Fibroblast of skin of scalp (primary cell): ENCODE measurements at places on chromosomes 7 and 10.

DNA sequence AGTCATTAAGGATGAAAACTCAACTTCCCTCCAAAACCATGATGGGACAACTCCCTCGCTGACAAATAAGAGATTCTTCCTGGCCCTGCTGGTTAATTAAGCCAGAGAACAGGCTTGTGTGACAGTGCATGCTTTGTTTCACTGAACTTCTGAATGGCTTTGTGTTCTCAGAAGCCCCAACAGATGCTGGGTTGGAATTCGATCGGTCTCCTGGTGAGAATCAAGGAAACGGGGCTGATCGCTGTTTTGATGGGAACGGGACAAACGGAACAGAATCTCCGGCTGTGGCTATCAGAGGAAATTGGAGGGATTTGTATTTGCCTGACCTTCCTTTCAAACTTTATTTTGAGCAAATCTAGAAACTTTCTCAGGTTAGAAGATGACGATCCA lies 145.0 kb downstream of the RNF216 start:
- peak; percentile 27 for DNase-seq

- DNase-seq = no peak
Measured at GRCh38 chr7:63080406-63080805, 918.2 kb upstream of the ZNF722 start.

DNA sequence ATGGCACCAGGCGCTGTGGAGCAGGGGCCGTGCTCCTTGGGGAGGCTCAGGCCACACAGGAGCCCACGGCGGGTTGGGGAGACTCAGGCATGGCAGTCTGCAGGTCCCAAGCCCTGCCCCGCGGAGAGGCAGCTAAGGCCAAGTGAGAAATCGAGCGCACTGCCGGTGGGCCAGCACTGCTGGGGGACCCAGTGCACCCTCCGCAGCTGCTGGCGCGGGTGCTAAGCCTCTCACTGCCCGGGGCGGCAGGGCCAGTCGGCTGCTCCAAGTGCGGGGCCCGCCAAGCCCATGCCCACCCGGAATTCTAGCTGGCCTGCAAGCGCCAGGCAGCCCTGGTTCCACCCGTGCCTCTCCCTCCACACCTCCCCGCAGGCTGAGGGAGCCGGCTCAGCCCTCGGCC lies 57.1 kb downstream of the COL28A1 start:
- DNase-seq = no peak

- peak; percentile 62 for DNase-seq
Measured at GRCh38 chr10:92590623-92591549, 2.0 kb upstream of the KIF11 start.

DNA sequence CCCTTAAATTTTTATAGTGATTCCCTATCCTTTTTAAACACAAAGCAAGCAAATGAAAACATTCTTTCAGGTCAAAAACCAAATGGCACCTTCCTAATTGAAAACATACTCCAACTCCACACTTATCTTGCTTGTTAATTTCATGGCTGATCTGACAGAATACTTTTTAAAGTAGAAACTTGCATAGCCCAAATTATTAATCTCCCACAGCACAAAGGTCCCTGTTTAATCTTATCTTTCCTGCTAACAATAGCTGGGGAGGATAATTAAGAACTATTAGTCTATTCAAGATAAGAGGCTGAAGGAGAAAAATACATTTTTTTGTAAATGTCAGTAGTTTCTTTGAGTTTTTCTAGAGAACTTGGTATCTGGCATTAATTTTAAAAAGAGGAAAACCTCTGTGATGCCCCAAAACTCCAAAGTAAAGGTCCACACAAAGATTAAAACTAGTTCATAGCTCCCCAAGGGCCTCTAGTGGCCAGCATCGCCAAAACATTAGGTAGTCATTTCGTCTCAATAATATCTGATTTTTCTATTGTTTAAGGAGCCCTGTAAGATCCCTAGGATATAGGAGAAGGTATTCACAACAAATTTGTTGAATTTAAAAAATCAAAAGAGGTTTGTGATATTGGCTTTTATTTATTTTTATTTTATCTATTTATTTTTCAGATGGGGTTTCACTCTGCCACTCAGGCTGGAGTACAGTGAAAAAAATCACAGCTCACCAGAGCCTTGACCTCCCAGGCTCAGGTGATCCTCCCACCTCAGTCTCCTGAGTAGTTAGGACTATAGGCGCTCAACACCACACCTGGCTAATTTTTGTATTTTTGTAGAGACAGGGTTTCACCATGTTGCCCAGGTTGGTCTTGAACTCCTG lies 14.7 kb downstream of the CDNF start:
- DNase-seq = peak; percentile 48

DNA sequence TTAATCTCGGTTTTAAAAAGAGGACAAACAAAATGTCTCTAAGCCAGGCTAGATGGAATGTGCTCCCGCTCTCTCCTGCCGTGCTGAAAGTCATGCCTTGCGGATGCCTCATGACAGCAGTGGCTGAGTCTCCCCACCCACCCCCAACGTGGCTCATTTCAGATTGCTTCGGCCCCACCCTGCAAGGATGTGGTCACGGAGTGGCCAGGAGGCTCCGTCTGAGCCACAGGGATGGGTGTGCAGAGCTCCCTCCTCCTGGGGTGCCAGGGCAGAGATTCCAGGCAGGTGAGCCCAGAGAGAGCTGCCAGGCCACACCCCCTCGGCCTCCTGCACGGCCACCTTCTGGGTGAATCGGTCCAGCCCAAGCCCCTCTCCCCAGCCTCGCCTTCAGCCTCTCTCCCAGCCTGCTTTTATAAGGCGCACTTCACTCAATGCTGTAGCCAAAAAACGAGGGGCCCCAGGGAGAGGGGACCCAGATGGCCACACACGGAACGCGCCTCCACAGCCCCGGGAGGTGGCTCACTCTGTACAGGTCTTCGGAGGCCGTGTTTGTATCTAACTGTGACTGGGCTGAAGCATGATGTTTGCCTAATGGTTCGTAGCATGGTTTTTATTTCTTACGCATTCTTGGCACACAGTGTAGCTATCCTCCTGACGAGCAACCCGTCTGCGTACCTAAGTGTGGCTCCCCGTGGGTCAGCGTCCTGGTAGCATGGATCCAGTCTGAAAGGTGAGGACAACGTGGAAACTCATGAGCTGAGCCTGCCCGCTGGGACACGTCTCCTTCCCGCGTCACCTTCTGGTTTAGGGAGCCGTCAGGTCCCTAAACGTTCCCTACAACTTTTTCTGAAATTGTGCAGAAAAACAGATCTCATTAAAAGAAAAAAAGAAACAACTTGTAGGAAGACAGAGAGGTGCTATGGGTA lies 413.8 kb upstream of the FOXK1 start:
- DNase-seq = no peak

DNA sequence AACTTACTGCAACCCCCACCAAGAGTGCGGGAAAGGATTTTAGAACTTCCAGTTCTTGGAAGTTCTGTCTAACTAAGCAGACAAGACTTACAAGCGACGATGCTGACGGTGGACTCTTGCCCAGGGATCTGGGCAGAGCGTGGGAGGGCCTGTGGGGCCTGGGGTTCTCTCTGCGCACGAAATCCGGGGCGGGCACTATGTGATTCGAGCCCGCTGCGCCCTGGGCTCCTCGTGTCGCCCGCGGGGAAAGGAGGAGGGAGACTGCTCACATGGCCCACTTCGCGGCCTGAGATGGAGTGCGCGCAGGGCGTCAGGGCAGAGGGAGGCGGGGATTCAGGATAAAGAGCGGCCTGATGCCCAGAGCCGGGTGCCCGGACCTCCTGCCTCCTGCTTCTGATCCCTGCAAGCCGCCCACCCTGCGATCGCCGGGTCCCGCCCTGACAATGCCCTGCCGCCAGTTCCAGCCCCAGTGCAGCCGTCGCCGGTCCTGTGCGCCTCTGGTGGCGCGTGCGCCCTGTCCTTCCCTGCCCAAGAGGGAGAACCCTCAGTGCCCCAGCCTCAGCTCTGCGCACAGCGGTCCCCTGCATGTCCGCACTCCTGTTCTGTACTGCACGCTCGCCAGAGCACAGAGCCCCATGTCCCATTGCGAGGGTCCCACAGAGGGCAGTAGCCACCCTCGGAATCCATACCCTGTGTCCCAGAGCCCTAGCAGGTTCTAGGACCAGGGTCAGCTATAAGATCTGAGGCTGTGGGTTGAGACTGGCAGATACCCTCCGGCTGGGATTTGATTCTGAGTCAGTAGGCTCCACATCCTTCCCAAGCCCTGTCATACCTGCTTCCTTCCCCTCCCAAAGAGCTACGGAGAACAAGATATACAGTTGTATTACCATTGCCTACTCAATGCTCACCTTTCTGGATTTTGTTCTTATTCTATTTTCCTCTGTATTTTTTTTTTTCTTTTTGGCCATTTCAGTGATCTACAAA lies 99.4 kb upstream of the TMEM106B start:
- peak; percentile 20 for DNase-seq

DNA sequence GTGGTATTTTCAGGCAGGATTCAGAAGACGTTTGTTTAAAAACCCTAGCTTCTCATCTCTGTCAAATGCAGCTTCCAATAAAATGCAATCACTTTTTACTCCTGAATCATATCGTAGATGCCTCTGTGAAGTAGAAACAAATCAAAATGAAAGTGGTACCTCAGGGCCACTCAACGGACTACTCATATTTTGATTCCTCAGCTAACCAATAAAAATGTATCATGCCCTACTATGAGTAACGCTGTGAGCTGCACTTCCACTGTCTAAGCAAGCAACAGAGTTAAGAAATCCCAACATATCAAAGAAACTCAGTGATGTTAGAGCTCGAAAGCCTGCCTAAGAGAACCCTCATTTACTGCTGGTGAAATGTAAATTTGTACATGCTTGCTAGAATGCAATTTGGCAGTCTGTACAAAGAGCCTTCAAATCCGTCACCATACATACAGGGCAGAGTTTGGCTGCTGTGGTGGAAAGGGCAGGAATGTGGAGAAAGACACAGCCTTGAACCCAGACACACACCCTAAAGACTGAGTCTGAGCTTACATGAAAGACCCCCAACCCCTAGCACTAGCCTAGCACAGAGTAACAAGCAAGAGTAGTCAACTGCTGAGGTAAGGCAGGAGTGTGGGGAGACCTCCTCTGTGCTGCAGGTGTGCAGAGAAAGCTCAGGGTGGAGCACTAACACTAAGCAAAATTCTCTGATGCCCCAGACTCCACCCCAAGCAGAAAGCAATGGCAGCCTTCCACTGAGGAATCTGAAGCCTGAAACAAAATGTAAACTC lies 151.5 kb downstream of the ANK3 start:
- DNase-seq = peak; percentile 50

- no peak for DNase-seq
Measured at GRCh38 chr7:48170506-48170905, 752 bp upstream of the ABCA13 start.

DNA sequence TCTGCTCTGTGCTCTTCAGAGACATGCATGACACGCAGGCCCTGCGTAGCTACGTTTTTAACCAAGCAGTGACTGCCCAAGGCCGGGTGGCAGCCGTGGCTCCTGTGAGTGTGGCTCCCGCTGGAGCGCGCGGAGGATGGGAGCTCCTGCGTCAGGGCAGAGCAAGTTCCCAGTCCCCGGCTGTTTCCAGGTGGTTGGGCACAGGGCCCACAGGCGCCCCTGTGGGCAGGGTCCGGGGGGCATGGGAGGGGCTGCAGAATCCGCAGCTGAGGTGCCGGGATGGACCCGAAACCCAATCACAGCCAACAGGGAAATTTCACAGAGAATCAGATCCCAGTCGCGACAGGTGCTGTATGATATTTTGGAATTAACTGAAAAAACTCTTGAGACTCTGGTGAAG lies 9.8 kb downstream of the NKX6-2 start:
- DNase-seq = no peak

DNA sequence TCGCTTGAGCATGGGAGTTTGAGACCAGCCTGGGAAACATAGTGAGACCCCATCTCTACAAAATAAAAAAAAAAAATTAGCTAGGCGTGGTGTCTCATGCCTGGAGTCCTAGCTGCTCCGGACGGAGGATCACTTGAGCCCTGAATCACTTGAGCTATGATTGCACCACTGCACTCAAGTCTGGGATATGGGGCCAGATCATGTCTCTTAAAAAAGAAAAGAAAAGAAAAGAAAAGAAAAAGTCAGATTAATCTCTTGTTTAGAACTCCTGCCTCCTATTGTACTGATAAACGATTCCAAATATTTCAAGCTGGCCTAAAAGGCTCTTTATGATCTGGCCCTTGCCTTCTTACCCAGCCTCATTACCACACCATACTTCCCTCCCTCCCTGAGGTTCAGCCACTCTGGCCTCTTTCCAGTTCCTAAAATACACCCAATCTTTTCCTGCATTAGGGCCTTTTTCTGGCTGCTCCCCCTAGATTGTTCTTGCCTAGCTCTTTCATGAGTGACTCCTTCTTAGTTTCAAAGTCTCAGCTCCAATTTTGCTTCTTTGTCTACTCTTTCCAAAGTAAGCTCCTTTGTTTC lies 41.7 kb downstream of the VCL start:
- DNase-seq = peak; percentile 40

- no peak for DNase-seq
Measured at GRCh38 chr7:93014410-93014809, 103.4 kb downstream of the SAMD9 start.

DNA sequence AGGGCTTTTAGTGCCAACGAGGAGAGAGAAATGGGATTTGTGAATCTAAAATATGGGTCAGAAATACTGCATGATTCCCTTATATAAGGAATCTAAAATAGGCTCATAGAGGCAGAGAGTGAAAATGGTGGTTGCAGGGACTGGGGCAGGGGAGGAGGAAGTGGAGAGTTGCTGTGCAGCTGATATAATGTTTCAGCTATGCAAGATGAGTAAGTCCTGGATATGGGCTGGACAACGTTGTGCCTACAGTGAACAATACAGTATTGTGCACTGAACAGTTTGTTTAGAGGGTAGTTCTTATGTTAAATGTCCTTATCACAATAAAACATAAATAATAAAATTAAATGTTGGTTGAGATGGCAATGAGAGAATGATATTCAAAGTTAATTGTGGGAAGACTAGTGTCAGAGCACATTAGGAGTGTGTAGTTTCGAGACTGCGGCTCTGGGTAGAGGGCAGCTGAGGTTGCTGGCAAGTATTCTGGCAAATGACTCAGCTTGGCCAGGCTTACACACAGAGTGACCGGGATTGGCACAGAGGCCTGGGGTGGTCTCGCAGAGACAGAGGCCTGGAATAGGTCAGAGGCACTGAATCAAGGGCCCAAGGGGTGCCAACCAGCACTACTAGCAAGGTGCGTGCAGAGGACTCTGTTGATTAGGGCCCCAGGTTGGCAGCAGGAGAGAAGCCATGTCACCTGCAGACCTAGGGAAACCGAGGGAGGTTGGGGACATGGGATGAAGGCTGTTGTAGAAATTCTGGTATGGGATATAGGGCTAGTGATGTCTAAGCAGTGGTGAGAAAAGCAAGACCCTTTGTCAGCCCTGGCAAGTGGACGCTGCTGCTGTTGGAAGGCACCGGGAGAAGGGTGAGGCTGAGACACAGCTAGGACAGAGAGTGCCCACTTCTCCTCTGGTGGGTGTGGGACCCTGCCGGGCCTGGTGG lies 2.8 kb upstream of the DEPP1 start:
- DNase-seq = peak; percentile 85

GRCh38 chr10:69315100-69315542 lies 36.8 kb downstream of the HK1 start:
- no peak for DNase-seq

DNA sequence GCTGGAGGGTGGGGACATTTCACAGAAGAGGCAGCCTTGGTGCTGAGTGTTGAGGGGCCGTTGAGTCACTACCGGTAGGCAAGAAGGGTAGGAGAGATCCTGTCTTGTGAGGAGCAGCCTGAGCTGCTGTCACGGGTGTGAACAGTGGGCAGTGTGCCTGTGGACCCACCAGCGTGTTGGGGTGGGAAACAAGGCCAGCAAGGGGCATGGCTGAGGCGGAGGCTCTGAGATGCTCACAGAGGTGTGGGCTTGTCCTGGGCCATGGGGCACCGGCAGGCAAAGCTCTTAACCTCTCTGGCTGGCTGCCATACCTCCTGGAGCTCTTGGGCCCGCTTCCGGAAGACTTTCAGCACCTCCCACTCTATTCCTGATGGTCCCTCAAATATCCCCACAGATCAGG lies 33.6 kb upstream of the SMARCD3 start:
- no peak for DNase-seq
